ENCODE measurements at places on chromosomes 6 and 20. TPM values are rescaled to one million over a fixed set of nuclear protein-coding genes. Genes with fewer than 3 reads are reported as not detected.

DNA sequence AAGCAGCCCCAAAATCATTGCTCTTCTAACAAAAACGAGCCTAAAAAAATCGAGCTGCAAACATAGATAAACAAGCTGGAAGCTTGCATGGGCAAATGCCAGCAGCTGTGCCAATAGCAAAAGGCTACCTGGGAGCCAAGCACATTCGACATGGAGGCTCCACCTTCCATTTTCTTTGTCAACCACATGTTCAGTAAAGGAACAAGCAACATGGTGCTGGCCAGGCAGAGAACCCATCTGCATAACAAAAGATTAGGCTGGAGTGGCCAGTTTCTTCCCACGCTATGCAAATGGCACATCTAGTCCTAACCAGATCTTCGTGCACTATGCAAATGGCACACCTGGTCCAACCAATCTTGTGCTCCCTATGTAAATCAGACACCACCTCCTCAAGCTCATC, 110.5 kb downstream of the KIF16B start:
- no peaks in the 10 kb centered on the region for H3K36me3 ChIP-seq
- H3K27me3 ChIP-seq = no peaks in the 10 kb centered on the region

TRIM10 gene
- total RNA-seq = not detected

GRCh38 chr6:157219201-157220200, 103.8 kb downstream of the TMEM242 start:
- H3K4me1 ChIP-seq = peaks cover 29% of the 10 kb centered on the region
- H3K4me3 ChIP-seq = no peak overlapping the region
- H3K27me3 ChIP-seq = no peaks in the 10 kb centered on the region
- peak; percentile 62 for DNase-seq

DNA sequence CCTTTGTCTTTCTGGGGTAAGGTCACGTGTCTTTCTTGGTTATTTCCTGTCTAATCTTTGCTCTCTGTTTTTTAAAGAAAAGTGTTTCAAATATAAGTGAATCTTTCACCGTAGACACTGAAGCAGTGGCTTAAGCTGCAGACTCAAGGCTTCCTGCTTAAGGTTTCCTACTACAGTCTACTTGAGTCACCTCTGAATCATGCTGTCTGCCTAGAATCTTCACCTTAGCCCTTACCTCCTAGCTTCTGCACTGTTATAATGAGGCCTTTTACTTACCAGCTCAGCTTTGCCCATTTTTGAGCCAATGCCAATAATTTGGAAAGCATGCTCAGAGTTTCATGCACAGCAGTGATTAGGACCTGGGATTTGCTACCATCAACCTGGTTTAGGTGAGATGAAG, 30.6 kb downstream of the ADGRF4 start:
- no peak overlapping the region for H3K4me3 ChIP-seq
- no peaks in the 10 kb centered on the region for H3K27me3 ChIP-seq
- peaks cover 24% of the 10 kb centered on the region for H3K4me1 ChIP-seq
- H3K27ac ChIP-seq = no peak overlapping the region

DNA sequence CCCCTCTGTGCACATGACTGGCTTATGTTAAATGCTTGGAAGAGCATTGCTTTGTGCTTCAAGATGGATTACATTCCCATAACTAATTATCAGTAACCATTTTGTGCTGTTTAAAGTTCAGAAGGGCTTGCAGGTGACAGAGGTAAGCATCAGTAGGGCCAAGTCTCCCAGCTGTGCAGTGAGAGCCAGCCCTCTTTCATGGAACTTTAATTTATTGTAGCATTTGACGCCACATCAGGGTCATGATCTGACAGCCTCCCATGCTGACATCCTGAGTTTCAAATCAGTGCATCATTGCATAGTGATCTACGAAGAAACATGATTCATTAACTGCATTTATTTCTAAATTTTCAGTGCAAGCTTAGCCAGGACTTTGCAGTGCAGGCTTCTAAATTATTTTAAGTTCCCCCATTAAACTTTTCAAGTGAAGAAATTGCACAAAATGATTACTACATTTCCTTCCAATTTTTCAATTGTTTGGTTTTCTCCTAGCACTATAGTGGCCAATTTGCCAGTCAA, 380.9 kb downstream of the UTRN start:
- H3K4me3 ChIP-seq = no peak overlapping the region
- peaks cover under 1% of the 10 kb centered on the region for H3K4me1 ChIP-seq
- DNase-seq = no peak
- no peaks in the 10 kb centered on the region for H3K36me3 ChIP-seq

ATAT1 gene
- 15.7 TPM for total RNA-seq

HLA-DOA gene
- 0.48 TPM for total RNA-seq

- H3K27ac ChIP-seq = no peak overlapping the region
- no peaks in the 10 kb centered on the region for H3K27me3 ChIP-seq
- H3K4me1 ChIP-seq = peaks cover 21% of the 10 kb centered on the region
- H3K36me3 ChIP-seq = no peaks in the 10 kb centered on the region
Measured at GRCh38 chr6:88361298-88361697, 195.2 kb upstream of the CNR1 start.

- H3K4me3 ChIP-seq = peak overlapping the region; percentile 61
- H3K27me3 ChIP-seq = no peaks in the 10 kb centered on the region
- peak; percentile 54 for DNase-seq
- peak overlapping the region; percentile 82 for H3K27ac ChIP-seq
- H3K36me3 ChIP-seq = no peaks in the 10 kb centered on the region
- H3K4me1 ChIP-seq = peaks cover 32% of the 10 kb centered on the region
Measured at GRCh38 chr6:7140631-7141378, 33.0 kb downstream of the RREB1 start.

- no peaks in the 10 kb centered on the region for H3K27me3 ChIP-seq
- H3K4me3 ChIP-seq = no peak overlapping the region
- no peak for DNase-seq
- H3K36me3 ChIP-seq = no peaks in the 10 kb centered on the region
Measured at GRCh38 chr6:111222341-111222740, 135.0 kb downstream of the SLC16A10 start.

DNA sequence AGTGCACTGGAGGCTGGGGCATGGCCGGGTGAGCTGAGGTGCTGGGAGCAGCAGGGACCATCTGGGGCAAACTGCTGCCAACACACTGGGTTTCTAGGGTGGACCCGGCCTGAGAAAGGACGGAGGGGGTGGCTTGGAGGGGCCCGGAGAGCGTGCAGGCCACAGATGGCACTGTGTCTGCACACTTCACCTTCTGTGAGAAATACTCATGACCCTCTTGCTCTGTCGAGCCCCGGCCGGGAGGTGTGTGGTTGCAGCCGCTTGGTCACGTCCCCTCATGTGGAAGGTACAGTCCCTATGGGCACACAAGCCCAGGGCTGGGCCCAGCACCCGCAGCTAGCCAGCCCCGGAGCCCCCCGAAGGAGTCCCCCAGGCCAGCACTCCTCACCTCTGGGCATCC, 59.7 kb downstream of the RBM38 start:
- no peaks in the 10 kb centered on the region for H3K4me1 ChIP-seq
- H3K4me3 ChIP-seq = no peak overlapping the region
- H3K27me3 ChIP-seq = peaks cover 35% of the 10 kb centered on the region

DNA sequence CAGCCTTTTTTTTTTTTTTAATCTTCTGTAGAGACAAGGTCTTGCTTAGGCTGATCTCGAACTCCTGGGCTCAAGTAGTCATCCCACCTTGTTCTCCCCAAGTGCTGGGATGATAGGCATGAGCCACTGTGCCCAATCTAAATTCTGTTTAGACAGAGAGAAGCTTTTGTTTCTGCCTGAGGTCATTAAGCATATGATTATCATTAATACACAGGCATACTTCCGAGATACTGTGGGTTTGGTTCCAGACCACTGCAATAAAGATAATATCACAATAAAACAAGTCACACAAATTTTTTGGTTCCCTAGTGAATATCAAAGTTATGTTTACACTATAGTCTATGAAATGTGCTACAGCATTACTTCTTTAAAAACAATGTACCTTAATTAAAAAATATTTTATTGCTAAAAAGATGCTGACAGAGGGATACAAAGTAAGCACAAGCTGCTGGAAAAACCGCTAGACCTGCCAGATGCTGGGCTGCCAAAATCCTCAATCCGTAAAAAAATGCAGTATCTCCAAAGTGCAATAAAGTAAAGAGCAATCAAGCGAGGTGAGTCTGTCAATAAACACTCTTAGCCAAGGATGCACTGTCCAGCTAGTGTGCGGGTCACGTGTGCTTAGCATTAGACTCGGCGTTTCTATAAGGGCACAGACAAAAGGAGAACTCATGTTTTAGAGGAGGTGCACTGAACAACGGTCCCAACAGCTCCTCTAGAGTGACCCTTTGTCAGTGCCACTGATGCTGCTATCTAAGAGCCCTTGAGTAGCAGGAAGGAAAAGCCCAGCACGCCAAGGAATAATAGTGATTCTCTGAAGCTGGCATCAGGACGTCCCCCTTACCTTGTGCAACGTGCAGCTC, 16.1 kb downstream of the TXNDC5 start:
- no peak for DNase-seq
- no peaks in the 10 kb centered on the region for H3K27me3 ChIP-seq
- no peak overlapping the region for H3K4me3 ChIP-seq
- H3K4me1 ChIP-seq = no peaks in the 10 kb centered on the region
- H3K36me3 ChIP-seq = peaks cover 85% of the 10 kb centered on the region

CNR1 gene
- 0.84 TPM for total RNA-seq

DNA sequence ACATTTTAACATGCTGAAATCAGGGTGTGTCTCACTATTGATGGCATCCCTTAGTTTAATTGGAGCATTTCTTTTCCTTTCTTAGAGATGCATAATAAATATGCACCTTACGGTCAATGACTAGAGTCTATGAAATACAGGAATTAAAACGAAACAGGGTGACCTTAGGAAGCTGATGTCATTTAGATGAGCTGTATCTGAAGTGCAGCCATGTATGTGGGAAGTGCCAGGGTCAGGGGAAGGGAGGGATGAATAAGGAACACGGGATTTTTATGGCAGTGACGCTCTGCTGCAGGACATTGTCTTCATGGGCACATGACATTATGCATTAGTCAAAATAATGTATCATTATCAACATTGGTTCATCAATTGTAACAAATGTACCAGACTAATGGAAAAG, 84.0 kb downstream of the AGPAT4 start:
- no peak overlapping the region for H3K4me3 ChIP-seq
- peaks cover 16% of the 10 kb centered on the region for H3K4me1 ChIP-seq
- H3K36me3 ChIP-seq = no peaks in the 10 kb centered on the region
- no peaks in the 10 kb centered on the region for H3K27me3 ChIP-seq

HRH3 gene
- total RNA-seq = 0.07 TPM

STMND1 gene
- 0.16 TPM for total RNA-seq

DNA sequence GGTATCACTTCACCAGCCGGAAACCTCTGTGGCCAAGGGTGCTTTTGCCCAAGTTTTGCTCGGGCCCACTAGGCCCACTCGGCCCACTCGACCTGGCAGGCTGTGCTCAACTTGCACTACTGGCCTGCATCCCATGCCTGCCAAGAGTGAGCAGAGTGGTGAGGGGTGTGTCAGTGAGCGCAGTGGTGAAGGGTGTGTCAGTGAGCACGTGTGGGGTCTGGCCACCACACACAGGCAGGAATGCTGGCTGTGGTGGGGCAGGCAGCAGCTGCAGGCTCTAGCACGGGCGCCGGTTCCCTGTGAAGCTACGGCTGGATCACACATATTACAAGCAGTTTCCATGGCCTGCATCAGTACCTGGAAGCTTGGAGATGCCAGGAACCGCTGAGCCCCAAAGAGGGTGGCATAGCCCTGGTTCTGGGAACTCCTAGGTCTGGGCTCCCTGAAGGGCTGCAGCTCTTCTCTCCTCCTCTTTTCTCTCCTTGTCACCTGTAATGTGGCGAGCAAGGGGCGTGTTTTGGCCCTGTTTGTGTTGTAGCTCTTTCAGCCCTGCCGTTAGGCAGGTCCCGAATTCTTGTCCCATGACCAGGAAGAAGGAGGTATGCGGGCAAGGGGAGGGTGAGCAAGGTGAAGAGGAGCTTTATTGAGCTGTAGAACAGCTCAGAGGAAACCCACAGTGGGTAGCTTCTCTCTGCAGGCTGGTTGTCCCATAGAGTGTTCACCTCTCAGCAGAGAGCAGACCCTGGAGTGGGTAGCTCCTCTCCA, 51.0 kb upstream of the CLDN20 start:
- no peaks in the 10 kb centered on the region for H3K27me3 ChIP-seq
- DNase-seq = peak; percentile 22
- H3K4me1 ChIP-seq = no peaks in the 10 kb centered on the region
- no peak overlapping the region for H3K4me3 ChIP-seq
- no peak overlapping the region for H3K27ac ChIP-seq
- no peaks in the 10 kb centered on the region for H3K36me3 ChIP-seq

DNA sequence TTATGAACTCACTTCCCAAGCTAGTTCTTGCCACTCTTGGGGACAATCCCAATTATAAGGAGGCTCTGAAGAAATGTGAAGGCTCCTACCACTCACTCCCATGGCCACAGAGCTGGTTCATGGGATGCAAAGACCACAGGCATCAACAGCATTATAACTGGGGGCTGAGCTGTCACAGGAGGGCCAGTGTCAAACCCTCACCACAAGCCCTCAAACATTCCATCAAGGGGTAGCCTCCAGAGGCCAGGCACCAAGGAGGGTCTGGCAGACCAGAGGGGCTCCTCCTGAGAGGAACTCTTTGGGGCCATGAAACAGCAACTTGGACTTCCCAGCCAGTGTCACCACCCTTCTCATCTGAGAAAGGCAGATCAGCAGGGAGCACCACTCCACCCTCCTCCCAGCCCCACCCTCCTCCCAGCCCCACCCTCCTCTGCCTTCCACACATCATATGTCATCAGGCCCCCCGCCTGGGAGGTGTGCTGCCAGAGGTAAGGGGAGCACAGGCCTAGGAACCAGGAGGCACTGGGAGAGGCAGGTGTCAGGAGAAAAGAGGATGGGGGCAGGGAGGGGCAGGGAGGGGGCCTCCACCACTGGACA, 1.2 kb upstream of the TSPO2 start:
- DNase-seq = no peak
- no peaks in the 10 kb centered on the region for H3K36me3 ChIP-seq
- H3K4me3 ChIP-seq = no peak overlapping the region
- H3K27me3 ChIP-seq = peaks cover 3% of the 10 kb centered on the region

GRCh38 chr6:110566346-110567125, 90.1 kb upstream of the SLC22A16 start:
- no peak overlapping the region for H3K27ac ChIP-seq
- H3K4me1 ChIP-seq = no peaks in the 10 kb centered on the region

TBC1D7 gene
- total RNA-seq = 27.9 TPM

CLPSL1 gene
- total RNA-seq = not detected

TCP11 gene
- not detected for total RNA-seq

GRCh38 chr6:64294034-64294433, 658.4 kb downstream of the PHF3 start:
- H3K4me3 ChIP-seq = no peak overlapping the region
- no peaks in the 10 kb centered on the region for H3K4me1 ChIP-seq
- no peaks in the 10 kb centered on the region for H3K27me3 ChIP-seq
- peak overlapping the region; percentile 34 for H3K27ac ChIP-seq
- no peak for DNase-seq
- no peaks in the 10 kb centered on the region for H3K36me3 ChIP-seq

ARMC12 gene
- total RNA-seq = 0.25 TPM

OPRM1 gene
- not detected for total RNA-seq

- H3K36me3 ChIP-seq = no peaks in the 10 kb centered on the region
- peaks cover 25% of the 10 kb centered on the region for H3K27me3 ChIP-seq
- no peak overlapping the region for H3K4me3 ChIP-seq
- DNase-seq = no peak
- no peaks in the 10 kb centered on the region for H3K4me1 ChIP-seq
- H3K27ac ChIP-seq = no peak overlapping the region
Measured at GRCh38 chr6:36263390-36264000, 6.4 kb upstream of the PNPLA1 start.

- H3K4me1 ChIP-seq = no peaks in the 10 kb centered on the region
- no peak overlapping the region for H3K27ac ChIP-seq
- no peaks in the 10 kb centered on the region for H3K36me3 ChIP-seq
Measured at GRCh38 chr6:168919470-168920179, 334.0 kb downstream of the THBS2 start.

- no peaks in the 10 kb centered on the region for H3K27me3 ChIP-seq
- DNase-seq = no peak
- H3K4me3 ChIP-seq = no peak overlapping the region
- peaks cover 11% of the 10 kb centered on the region for H3K4me1 ChIP-seq
- H3K27ac ChIP-seq = no peak overlapping the region
- H3K36me3 ChIP-seq = no peaks in the 10 kb centered on the region
Measured at GRCh38 chr20:57742507-57743181, 32.8 kb upstream of the PMEPA1 start.
